Effector memory CD8-positive, alpha-beta T cell (primary cell): ENCODE measurements at places on chromosomes 11 and 22.

GRCh38 chr11:1295086-1295485 is 14.3 kb downstream of the TOLLIP start:
- peaks cover 19% of the 10 kb centered on the region for H3K4me1 ChIP-seq
- H3K4me3 ChIP-seq = no peak overlapping the region
- no peak overlapping the region for H3K27ac ChIP-seq
- H3K27me3 ChIP-seq = no peaks in the 10 kb centered on the region
- DNase-seq = no peak

DNA sequence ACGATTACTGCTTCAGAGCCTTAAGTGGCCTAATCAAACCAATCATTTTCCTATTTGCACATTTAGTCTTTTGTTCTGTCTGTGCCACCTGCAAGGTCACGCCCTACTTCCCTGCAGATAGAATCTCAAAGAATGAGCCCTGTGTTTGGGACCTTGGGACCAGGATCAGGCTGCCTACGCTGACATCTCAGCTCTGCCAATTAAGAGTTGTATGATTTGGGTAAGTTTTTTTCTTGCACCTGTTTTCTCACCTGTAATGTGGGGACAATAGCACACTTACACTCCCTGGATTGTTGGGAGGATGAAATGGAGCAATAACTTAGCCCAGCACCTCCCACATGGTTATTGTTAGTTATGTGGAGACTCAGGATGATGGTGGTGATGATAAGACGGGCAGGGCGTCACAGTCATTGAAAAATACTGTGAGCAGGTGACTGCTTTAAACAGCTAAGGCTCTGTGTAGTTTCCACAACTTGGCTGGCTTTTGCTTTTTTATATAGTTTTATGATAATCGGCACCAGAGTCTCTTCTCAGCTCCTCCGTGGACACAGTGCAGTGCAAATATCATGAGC is 155.0 kb downstream of the ADAMTS15 start:
- no peaks in the 10 kb centered on the region for H3K36me3 ChIP-seq
- no peak for DNase-seq
- no peaks in the 10 kb centered on the region for H3K4me1 ChIP-seq
- H3K4me3 ChIP-seq = no peak overlapping the region
- H3K27ac ChIP-seq = no peak overlapping the region

GRCh38 chr11:65861165-65861505 is 902 bp downstream of the MUS81 start:
- peaks cover 77% of the 10 kb centered on the region for H3K36me3 ChIP-seq
- peaks cover 49% of the 10 kb centered on the region for H3K4me1 ChIP-seq
- H3K27me3 ChIP-seq = no peaks in the 10 kb centered on the region
- no peak for DNase-seq

- H3K27ac ChIP-seq = no peak overlapping the region
- no peak overlapping the region for H3K4me3 ChIP-seq
- peaks cover 5% of the 10 kb centered on the region for H3K27me3 ChIP-seq
- H3K36me3 ChIP-seq = no peaks in the 10 kb centered on the region
- H3K4me1 ChIP-seq = peaks cover 7% of the 10 kb centered on the region
Measured at GRCh38 chr11:125356797-125357196, 139.3 kb downstream of the FEZ1 start.

- peaks cover 7% of the 10 kb centered on the region for H3K36me3 ChIP-seq
- peak overlapping the region; percentile 84 for H3K4me3 ChIP-seq
- peaks cover 32% of the 10 kb centered on the region for H3K4me1 ChIP-seq
- DNase-seq = peak; percentile 69
- H3K27me3 ChIP-seq = no peaks in the 10 kb centered on the region
Measured at GRCh38 chr22:50620593-50621355, 7.2 kb downstream of the ARSA start.

GRCh38 chr22:40324468-40325305 is 21.6 kb upstream of the ADSL start:
- H3K27ac ChIP-seq = peak overlapping the region; percentile 89
- H3K27me3 ChIP-seq = no peaks in the 10 kb centered on the region
- peak overlapping the region; percentile 68 for H3K4me3 ChIP-seq
- H3K4me1 ChIP-seq = peaks cover 24% of the 10 kb centered on the region
- H3K36me3 ChIP-seq = peaks cover 51% of the 10 kb centered on the region

- H3K4me1 ChIP-seq = peaks cover 40% of the 10 kb centered on the region
- peak overlapping the region; percentile 39 for H3K27ac ChIP-seq
- no peaks in the 10 kb centered on the region for H3K27me3 ChIP-seq
- H3K36me3 ChIP-seq = peaks cover 54% of the 10 kb centered on the region
- no peak for DNase-seq
Measured at GRCh38 chr11:2982214-2982613, 9.9 kb downstream of the NAP1L4 start.

GRCh38 chr22:40414838-40415505 is 44.6 kb downstream of the SGSM3 start:
- H3K4me3 ChIP-seq = no peak overlapping the region
- H3K27me3 ChIP-seq = no peaks in the 10 kb centered on the region
- no peak for DNase-seq

- no peak for DNase-seq
- peaks cover 3% of the 10 kb centered on the region for H3K36me3 ChIP-seq
- peaks cover 49% of the 10 kb centered on the region for H3K27me3 ChIP-seq
- H3K4me3 ChIP-seq = no peak overlapping the region
Measured at GRCh38 chr11:134786636-134787035, 374.6 kb upstream of the B3GAT1 start.

DNA sequence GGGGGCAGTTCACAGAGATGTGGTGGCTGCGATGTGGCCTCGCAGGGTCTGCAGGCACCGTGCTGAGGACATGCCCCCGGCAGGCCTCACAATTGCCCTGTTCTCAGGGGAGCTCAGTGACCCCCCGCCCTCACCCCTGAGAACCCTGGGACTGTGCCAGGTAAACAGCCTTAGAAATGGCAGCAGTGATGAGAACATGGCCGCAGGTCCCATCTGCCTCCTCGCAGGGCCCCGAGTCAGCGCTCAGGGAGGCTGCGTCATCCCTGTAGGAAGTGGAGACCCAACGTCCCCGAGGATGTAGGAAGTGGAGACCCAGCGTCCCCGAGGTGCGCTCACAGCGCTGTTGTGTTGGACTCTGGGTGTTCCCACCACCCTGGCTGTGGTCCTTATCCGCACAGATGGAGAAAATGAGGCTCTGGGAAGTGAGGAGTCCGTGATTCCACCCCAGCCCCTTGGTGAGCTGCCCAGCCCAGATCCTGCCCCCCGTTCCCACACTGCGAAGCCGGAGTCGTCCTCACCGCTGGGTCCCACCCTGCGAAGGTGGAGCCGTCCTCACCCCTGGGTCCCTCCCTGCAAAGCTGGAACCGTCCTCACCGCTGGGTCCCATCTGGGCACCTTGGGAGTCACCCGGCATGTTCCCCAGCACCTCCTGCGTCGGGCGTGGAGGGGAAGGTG is 1086.8 kb downstream of the BRD1 start:
- no peak overlapping the region for H3K27ac ChIP-seq
- no peaks in the 10 kb centered on the region for H3K27me3 ChIP-seq
- H3K4me1 ChIP-seq = no peaks in the 10 kb centered on the region
- H3K4me3 ChIP-seq = no peak overlapping the region
- DNase-seq = no peak
- H3K36me3 ChIP-seq = no peaks in the 10 kb centered on the region

GRCh38 chr22:30416403-30416802 is 9.2 kb upstream of the MTFP1 start:
- DNase-seq = no peak
- H3K4me3 ChIP-seq = no peak overlapping the region
- peaks cover 12% of the 10 kb centered on the region for H3K36me3 ChIP-seq
- H3K27ac ChIP-seq = no peak overlapping the region

DNA sequence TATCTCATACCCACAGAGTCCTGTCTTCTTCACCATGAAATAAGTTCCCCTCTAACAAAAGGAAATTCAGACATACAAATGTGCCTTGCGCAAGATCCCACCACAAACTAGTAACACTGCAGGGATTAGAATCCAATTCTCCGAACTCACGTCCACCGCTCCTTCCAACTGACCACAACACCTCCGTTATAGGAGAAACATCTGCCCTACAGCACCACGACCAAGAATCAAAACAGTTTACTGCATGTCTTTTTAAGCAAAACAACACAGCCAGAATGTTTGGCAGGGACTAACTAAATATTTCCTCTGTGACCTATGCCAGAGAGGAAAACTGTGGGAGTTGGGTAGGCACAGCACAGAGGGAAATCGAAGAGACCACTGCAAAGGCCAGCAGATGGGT is 72.7 kb upstream of the AKIP1 start:
- H3K36me3 ChIP-seq = no peaks in the 10 kb centered on the region
- H3K27me3 ChIP-seq = peaks cover 76% of the 10 kb centered on the region
- DNase-seq = no peak
- H3K4me1 ChIP-seq = no peaks in the 10 kb centered on the region
- no peak overlapping the region for H3K4me3 ChIP-seq

GRCh38 chr11:115990004-115990447 is 485.8 kb upstream of the CADM1 start:
- H3K27me3 ChIP-seq = peaks cover 8% of the 10 kb centered on the region
- H3K4me1 ChIP-seq = no peaks in the 10 kb centered on the region
- H3K36me3 ChIP-seq = no peaks in the 10 kb centered on the region

GRCh38 chr11:65077451-65077850 is 6.4 kb downstream of the CDCA5 start:
- no peaks in the 10 kb centered on the region for H3K27me3 ChIP-seq
- H3K27ac ChIP-seq = no peak overlapping the region
- H3K4me1 ChIP-seq = peaks cover 6% of the 10 kb centered on the region
- no peak for DNase-seq
- no peak overlapping the region for H3K4me3 ChIP-seq

DNA sequence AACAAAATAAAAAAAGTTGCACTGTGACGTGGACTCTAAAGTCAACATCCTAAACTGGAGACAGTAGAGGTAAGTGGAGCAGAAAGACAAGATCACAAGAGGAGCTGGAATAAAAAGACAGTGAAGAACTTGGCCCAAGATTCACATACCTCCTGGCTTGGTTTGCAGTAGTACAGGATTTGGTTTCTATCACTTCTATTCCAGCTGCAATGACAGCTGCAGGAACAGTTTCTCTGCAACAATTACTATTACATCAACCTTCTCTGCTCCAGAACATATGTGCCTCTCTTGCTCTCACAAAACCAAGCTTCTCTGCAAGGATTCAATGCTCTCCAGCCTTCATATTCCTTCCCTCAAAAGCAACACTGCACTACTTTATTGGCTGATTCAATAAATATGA is 7.8 kb upstream of the KDM2A start:
- H3K4me1 ChIP-seq = peaks cover 8% of the 10 kb centered on the region
- no peak overlapping the region for H3K4me3 ChIP-seq
- DNase-seq = no peak
- no peaks in the 10 kb centered on the region for H3K36me3 ChIP-seq
- no peaks in the 10 kb centered on the region for H3K27me3 ChIP-seq

GRCh38 chr11:2475136-2475918 is 30.5 kb downstream of the KCNQ1 start:
- H3K27ac ChIP-seq = no peak overlapping the region
- no peak for DNase-seq
- H3K27me3 ChIP-seq = no peaks in the 10 kb centered on the region
- H3K4me1 ChIP-seq = no peaks in the 10 kb centered on the region

DNA sequence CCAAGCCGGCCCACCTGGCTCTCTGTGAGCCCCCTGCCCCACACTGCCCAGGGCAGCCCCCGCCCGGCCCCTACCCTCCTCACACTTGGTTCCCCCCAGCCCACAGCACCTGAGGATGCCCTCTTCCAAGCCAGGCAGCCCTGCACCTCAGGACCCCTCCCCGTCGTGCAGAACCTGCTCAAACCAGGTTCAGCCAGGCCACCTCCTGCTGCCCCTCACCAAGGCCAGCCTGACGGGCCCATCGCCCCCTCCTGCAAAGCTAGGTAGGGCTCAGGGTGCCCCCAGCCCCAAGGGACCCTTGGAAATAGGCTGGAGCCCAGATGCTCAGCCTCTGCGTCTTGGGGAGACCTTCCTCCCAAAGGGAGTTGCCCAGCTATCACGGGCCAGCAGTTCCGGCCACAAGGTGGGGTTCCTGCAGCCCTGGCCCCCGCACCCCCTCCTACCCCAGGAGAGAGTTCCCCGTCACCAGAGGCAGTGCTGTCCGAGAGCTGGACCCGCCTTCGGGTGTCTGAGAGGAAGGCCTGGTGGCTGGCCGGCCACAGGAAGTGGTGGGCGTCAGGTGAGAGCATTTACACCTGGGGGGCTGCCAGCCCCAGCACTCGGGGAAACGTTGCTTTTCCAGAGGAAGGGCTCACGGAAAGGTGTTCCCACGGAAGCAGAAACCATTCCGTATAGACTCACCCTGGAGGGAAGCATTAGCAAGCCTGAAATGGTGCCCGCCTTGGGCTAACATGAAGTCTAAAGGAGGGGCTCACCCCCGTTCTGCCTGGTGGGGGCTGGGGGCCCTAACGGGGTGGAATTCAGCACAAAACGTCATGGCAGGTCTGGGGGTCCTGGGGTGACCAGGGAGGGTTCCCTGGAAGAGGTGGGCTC is 3.2 kb upstream of the SYT8 start:
- H3K4me3 ChIP-seq = no peak overlapping the region
- peaks cover 6% of the 10 kb centered on the region for H3K4me1 ChIP-seq
- H3K27me3 ChIP-seq = peaks cover 11% of the 10 kb centered on the region
- no peak for DNase-seq

DNA sequence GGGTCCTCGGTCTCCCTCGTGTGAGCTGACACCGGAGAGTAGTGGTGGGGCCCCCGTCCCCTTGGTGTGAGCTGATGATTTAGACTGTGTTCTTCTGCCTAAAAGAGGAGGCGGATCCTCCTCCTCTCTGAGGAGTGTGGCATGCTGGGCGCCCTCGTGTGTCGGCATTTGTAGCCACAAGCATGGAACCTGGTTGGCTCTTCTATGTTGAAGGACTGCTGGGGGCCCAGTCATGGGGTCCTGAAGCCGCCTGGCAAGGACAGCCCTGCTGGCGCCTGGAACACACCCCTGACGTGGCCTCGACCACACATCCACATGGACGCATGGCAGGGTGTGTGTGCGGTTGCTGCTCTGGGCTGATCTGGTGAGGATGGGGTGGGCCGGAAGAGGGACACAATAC is 50.2 kb downstream of the AP2A2 start:
- peak overlapping the region; percentile 56 for H3K27ac ChIP-seq
- peaks cover 30% of the 10 kb centered on the region for H3K4me1 ChIP-seq
- peaks cover 42% of the 10 kb centered on the region for H3K36me3 ChIP-seq
- H3K4me3 ChIP-seq = no peak overlapping the region
- no peak for DNase-seq

- H3K36me3 ChIP-seq = no peaks in the 10 kb centered on the region
- H3K4me3 ChIP-seq = peak within 1 kb of the TSS; percentile 33
- no peak within 1 kb of the TSS for H3K27ac ChIP-seq
- peaks cover 14% of the 10 kb centered on the region for H3K27me3 ChIP-seq
Measured at GRCh38 chr11:112174789-112175598, at the start of gene BCO2. Gene BCO2 (plus strand): TSS chr11:112175512. CDS start chr11:112175602, 90 bp downstream.

DNA sequence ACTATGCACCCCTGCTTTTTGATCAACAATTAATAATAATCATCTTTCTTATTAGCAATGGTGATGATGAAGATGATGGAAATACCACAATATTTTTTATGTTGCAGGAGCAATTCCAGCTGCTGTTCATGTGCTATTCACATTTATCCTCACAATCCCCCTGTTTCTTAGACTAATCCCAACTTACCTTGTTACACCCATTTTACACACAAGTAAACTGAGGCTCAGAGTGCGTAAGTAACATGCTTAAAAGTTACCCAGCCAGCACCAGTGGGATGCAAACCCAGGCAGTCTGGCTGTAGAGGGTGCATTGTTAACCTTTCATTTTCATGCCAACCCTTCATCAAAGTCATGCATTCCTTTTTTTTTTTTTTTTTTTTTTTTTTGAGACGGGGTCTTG is 1.6 kb upstream of the CRYBA4 start:
- no peaks in the 10 kb centered on the region for H3K27me3 ChIP-seq
- H3K4me3 ChIP-seq = no peak overlapping the region
- no peak for DNase-seq
- peaks cover 28% of the 10 kb centered on the region for H3K4me1 ChIP-seq
- H3K27ac ChIP-seq = no peak overlapping the region
- H3K36me3 ChIP-seq = no peaks in the 10 kb centered on the region

- H3K4me1 ChIP-seq = no peaks in the 10 kb centered on the region
- H3K36me3 ChIP-seq = no peaks in the 10 kb centered on the region
- H3K27ac ChIP-seq = no peak overlapping the region
- H3K4me3 ChIP-seq = no peak overlapping the region
Measured at GRCh38 chr11:120181376-120181975, 29.4 kb upstream of the OAF start.
